CD4-positive, alpha-beta T cell treated with Interleukin-12 subunit alpha and Interleukin-12 subunit beta, for 1 hour (primary cell): ENCODE measurements at places on chromosomes 13 and 19.

- no peak for DNase-seq
These were observed 26.4 kb upstream of the F7 start for GRCh38 chr13:113078902-113079780.

DNA sequence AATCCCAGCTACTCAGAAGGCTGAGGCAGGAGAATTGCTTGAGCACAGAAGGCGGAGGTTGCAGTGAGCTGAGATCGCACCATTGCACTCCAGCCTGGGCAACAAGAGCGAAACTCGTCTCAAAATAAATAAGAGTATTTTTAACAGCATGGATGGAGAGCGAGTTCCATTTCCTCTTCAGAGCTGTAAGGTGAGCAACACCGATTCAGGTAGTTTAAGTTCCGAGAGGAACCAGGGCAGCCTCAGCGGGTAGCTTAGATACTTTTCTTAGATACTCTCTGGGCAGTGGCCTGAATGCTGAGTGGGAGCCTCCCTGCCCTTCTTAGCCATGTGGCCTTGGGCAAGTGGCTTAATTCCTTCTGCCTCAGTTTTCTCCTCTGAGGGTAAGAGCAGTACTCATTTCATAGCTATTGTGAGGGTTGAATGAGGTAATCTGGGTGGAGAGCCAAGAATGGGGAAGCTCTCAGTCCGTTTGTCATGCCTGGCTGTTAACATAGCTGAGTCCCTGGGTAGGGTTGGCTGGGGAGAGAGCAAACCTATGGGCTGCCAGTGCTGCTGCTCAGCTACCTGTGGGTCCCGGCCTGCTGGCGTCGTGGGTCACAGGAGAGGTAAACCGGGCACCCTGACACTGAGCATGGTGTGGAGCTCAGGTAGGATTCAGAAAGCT is 4.1 kb downstream of the ATP11A start:
- DNase-seq, result no peak

DNA sequence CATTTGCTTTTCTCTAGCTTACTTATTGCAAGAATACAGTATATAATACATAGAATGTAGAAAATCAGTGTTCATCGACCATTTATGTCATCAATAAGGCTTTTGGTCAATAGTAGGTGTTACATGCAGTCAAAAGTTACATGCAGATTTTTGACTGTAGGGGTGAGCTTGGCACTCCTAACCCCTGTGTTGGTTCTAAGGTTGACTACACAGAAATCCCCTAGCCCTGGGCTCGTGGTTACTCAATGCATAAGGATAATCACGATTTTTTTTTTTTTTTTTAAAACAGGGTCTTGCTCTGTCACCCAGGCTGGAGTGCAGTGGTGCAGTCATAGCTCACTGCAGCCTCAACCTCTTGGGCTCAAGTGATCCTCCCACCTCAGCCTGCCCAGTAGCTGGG is 4.0 kb upstream of the NWD1 start:
- DNase-seq, result no peak

DNA sequence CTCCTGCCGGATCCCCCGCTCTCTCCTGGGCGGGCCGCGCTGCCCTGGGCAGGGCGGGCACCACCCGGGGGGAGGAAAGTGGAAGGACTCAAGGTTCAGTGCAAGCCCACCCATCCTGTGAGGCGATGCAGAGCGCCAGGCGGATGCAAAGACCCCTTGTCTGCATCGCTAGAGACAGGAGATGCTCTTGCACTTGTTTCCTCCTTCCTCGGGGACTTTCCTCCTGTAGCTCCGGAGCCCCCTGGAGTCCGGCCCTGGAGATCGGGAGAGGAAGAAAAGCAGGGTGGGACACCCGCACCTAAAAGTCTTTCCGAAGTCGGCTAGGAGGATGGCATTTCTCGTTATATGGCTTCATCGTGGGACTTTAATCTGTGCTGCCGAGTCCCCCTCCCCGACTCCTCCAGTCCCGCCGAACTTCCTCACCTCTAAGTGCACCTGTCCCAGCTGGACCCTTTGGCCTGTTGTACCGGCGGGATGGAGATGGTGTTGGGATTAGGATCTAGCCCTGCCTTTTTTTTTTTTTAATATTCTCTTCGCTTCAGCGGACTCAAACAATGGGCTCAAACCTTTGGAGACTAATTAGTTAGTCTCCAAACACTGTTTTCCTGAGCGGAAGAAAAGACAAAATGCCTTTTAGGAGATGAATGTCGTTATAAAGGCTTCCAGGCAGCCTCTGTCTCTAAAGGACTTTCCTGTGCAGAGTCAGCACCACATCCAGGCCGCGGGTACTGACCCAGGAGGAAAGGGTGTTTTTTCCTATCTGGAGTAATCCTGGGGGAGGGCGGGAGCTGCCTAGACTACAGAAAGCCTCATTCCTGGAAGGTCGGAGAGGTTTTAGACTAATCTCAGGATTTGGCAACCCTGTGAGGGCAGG is 725 bp downstream of the FAM124A start:
- peak; percentile 0 for DNase-seq

GRCh38 chr13:100235311-100235901 is 146.5 kb downstream of the PCCA start:
- DNase-seq, result peak; percentile 63

- DNase-seq, result no peak
These were observed 589.9 kb downstream of the TBC1D4 start for GRCh38 chr13:74892096-74892495.

- DNase-seq, result no peak
These were observed 141.0 kb downstream of the RAP2A start for GRCh38 chr13:97574926-97575325.

GRCh38 chr13:97921176-97921816 is 32.2 kb upstream of the IPO5 start:
- DNase-seq, result no peak

GRCh38 chr19:2154587-2155075 is 3.3 kb upstream of the AP3D1 start:
- no peak for DNase-seq

GRCh38 chr13:101627556-101627943 is 175.1 kb downstream of the ITGBL1 start:
- no peak for DNase-seq

- no peak for DNase-seq
These were observed 3.0 kb upstream of the UPF1 start for GRCh38 chr19:18828786-18829185.

GRCh38 chr13:95684418-95684817 is 7.5 kb downstream of the DNAJC3 start:
- DNase-seq, result no peak

DNA sequence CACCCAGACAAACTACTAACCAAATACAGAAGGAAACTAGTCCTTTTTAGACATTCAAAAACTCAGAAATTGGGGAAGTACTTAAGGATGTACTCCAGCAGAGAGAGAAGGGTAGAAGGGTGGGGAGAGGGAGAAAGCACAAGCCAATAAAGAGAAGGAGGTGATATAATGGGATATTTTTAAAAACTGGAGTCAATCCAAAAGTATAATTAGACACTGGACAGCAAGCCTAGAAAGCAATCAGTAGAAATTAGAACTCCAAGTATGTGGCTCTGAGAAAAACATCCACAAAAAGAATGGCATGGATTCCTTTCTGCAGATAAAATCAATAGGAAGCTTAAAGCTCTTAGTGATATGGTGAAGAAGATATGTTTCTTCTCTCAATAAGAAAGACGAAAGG is 55.8 kb downstream of the PEPD start:
- DNase-seq, result no peak

- DNase-seq, result no peak
These were observed 39.9 kb downstream of the MBNL2 start for GRCh38 chr13:97262058-97262457.

DNA sequence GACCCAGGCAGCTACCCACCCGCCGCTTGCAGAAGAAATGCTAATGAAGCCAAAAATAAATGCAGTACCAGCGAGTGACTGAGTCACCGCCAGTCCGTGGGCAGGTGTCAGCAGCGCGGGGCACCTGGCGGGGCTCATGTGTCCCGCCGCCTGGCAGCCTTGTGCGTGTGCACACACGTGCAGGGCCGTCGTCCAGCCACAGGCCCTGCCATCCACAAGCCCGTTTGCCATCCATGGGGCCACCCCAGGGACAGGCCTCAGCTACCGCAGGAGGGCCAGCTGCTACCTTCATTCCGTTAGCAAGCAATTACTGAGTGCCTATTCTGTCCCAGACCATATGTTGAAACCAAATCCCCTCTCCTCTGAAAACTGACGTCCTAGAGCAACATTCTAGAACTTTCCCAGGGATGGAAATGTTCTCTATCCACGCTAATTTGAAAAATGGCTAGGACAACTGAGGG is 20.5 kb downstream of the NCAN start:
- no peak for DNase-seq

GRCh38 chr13:33072759-33073158 is 56.5 kb downstream of the KL start:
- no peak for DNase-seq

- no peak for DNase-seq
These were observed 20.8 kb upstream of the AMER2 start for GRCh38 chr13:25192936-25193335.

DNA sequence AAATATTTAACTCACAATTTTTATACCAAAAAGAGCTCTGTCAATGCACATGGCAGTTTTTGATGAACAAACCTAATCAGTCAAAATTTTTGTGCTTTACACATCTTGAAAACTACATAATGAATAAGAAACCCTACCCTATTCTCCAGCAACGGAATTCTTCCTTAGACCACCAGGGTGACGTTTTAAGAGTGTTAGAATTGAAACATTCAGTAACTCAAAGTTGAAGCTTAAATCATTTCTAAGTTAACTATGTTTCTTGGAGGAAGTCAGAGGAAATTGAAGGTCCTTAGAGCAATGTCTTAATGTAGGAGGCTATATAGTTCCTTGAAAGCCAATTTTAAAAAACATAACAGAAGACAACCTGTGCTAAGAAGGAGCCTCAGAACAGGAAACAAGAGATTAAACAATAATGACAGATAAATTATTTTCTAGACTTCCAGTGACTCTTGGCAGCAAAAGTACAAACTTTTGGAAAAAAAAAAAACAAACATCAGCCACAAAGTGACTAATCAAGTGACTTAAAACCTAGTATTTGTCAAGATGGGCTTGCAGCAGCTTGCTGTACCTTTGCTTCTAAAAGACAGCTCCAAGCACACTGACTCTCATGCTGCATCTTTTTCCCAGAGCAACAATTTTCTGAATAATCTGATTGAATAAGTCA is 6.2 kb downstream of the SPRY2 start:
- DNase-seq, result no peak

DNA sequence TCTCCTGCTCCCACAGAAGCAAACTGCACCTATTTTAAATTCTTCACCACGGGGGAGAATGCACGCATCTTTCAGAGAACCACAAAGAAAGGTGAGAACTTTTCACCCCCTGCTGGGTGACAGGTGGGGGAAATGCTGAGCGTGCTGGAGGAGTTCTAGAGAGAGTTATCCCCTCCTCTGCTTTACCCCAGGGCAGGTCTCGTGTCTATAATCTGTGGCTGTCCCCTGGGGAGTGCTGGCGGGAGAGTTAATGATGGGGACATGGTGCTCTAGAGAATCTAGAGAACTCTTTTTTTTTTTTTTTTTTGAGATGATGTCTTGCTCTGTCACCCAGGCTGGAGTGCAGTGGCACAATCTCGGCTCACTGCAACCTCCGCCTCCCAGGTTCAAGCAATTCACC is 6.8 kb downstream of the CACNG6 start:
- no peak for DNase-seq

GRCh38 chr19:38731654-38732301 is 12.5 kb downstream of the CAPN12 start:
- no peak for DNase-seq

- DNase-seq, result no peak
These were observed 27.0 kb upstream of the OXGR1 start for GRCh38 chr13:97021241-97021640.

GRCh38 chr19:33403973-33404304 is 30.4 kb downstream of the CEBPG start:
- DNase-seq, result no peak

DNA sequence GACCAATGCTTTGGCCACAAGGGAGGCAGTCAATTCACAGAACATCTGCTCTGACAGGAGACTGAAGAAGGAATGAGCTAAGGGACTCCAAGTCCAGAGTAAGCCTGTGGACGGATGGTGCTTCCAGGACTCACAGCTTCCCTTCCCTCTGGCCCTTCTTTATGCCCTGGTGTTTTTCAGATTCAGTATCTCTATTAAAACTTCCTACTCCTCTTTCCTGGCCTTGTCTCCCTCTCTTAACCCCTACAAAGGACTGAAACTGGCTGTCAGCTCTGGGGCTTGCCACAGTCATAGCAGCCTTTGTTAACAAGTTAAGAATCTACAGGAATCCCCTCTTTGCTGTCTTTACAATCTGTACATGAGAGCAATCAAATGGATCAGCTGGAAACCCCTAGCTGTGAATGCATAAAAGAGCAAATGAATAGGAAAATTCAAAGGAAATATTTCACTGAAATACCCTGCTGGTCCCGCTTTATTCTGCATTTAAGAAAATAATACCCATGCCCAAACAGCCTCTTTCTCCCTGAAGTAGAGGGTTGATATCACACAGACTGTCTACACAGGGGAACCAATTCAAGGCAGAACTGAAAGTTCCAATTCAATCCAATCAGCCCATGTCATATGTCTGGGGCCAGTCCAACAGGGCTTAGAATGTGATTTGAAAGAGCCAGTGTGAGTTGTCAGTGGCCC is 192.3 kb downstream of the MZT1 start:
- no peak for DNase-seq

- DNase-seq, result no peak
These were observed 484.5 kb downstream of the GPC5 start for GRCh38 chr13:91882918-91883317.

GRCh38 chr19:33769208-33769607 is 27.5 kb upstream of the KCTD15 start:
- DNase-seq, result no peak

DNA sequence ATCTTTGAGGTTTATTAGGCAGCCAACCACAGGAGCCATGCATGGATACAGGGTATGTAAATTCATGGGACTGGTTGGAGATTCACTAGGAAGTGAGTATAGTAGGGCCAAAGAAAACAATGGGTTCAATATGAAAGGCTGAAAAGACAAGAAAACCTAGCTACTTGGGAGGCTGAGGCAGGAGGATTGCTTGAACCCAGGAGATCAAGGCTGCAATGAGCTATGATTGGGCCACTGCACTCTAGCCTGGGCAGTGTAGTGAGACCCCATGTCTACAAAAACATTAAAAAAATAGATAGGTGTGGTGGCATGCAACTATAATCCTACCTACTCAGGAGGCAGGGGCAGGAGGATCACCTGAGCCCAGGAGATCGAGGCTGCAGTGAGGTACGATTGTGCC is 10.3 kb upstream of the SLC1A5 start:
- no peak for DNase-seq

- no peak for DNase-seq
These were observed 859 bp downstream of the ZNF568 start for GRCh38 chr19:36916991-36917390.

GRCh38 chr13:23518231-23518630 is 52.0 kb upstream of the TNFRSF19 start:
- DNase-seq, result no peak

GRCh38 chr13:77219401-77219800 is 107.5 kb downstream of the MYCBP2 start:
- no peak for DNase-seq
